ENCODE measurements at places on chromosomes 16 and 17. TPM values are rescaled to one million over a fixed set of nuclear protein-coding genes. Genes with fewer than 3 reads are reported as not detected.

Gene VAMP2
- total RNA-seq, result 39.7 TPM

DNA sequence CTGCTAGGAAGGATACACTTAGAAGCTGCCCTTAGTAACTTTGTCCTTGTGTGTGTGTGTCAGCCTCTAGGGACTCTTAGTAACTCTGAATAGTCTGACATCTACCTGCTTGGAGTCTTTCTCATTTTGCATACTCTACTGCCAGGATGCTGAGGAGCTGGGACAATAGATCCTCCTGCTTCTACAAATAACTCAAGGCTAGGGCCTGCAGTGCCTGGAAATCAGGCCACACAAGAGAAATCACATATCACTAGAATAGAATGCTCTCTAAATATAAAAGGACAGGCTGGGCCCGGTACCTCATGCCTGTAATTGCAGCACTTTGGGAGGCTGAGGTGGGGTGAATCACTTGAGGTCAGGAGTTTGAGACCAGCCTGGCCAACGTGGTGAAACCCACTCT, 38.5 kb upstream of the SLC25A19 start:
- DNase-seq, result no peak

GRCh38 chr17:61390479-61390791, 9.2 kb upstream of the TBX2 start:
- no peak for DNase-seq

- no peak for DNase-seq
These were observed 118.2 kb upstream of the CHMP6 start for GRCh38 chr17:80873307-80873951.

Measured in right atrium auricular region (tissue), 2 donors.